ENCODE measurements at places on chromosomes 6 and 20. TPM values are rescaled to one million over a fixed set of nuclear protein-coding genes. Genes with fewer than 3 reads are reported as not detected.

GRCh38 chr6:126444659-126445273 lies 104.9 kb downstream of the CENPW start:
- no peak overlapping the region for H3K27ac ChIP-seq
- DNase-seq, result no peak
- H3K4me1 ChIP-seq, result no peaks in the 10 kb centered on the region
- H3K4me3 ChIP-seq, result no peak overlapping the region
- no peaks in the 10 kb centered on the region for H3K27me3 ChIP-seq

DNA sequence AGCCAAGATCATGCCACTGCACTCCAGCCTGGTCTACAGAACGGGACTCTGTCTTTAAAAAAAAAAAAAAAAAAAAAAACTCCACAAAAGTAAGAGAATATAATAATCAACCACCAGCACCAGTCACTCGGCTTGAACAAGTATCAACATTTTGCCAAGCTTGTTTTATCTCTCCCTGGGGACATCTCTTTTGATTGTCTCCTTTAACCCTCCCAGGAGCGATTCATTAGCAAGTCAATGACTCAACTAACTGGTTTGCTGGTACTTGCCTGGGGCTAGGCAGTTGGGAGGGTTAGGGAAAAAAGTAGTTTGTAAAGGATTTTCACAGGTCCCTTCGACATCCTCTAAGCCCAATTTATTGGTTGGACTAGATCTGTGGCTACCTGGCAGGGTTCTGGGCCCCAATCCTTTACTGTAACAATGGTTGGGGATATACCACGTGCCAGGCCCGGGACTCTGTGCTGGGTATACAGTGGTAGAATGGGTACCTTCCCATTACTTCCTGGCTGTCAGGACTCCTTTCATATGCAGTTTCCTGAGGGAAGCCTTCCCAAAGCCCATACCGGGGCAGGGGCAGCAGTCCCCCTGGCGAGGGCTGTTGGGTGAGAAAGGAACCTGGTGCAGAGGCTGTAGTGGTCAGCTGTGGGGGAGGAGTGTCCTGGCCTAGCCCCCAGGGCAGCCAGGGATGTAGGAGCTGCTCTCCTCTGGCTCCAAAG lies 12.2 kb downstream of the TGIF2 start:
- no peak for DNase-seq
- H3K27ac ChIP-seq, result no peak overlapping the region
- H3K27me3 ChIP-seq, result no peaks in the 10 kb centered on the region
- H3K4me1 ChIP-seq, result no peaks in the 10 kb centered on the region
- H3K4me3 ChIP-seq, result no peak overlapping the region

GRCh38 chr6:25232479-25232878 lies 46.7 kb upstream of the CARMIL1 start:
- H3K27ac ChIP-seq, result no peak overlapping the region
- no peaks in the 10 kb centered on the region for H3K4me1 ChIP-seq
- H3K4me3 ChIP-seq, result no peak overlapping the region
- H3K36me3 ChIP-seq, result no peaks in the 10 kb centered on the region

DNA sequence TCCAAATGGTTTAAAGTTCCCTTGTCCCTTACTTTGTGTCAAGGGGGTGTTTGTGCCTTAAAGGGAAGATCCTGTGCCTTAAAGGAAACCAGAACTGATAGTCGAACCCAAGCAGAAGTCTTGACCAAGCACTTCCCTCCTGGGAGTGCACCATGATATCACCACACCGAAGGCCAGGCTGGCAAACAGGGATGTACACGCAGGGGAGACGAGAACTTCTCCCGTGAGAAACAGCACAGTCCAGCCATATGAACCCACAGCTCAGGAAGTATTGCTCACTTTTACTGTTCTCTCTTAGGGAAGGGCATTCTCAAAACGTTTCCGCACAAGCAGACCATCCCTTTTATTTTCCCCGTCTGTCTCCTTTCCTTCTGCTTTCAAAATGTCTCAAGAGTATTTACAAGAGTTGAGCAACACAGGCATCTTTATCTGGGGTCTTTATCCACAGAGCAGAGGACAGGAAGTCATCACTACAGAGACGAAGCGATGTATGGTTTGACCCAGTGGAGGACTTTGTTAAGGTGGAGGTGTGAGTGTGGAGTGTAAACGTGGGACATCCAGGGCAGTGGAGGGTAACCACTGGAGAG lies 12.8 kb upstream of the SERPINB1 start:
- H3K27me3 ChIP-seq, result no peaks in the 10 kb centered on the region
- H3K27ac ChIP-seq, result peak overlapping the region; percentile 65
- DNase-seq, result no peak
- H3K36me3 ChIP-seq, result no peaks in the 10 kb centered on the region
- H3K4me1 ChIP-seq, result peaks cover 93% of the 10 kb centered on the region

GRCh38 chr6:67252663-67253062 lies 1382.4 kb upstream of the ADGRB3 start:
- H3K36me3 ChIP-seq, result no peaks in the 10 kb centered on the region
- H3K4me1 ChIP-seq, result no peaks in the 10 kb centered on the region
- DNase-seq, result no peak
- H3K27me3 ChIP-seq, result no peaks in the 10 kb centered on the region

DNA sequence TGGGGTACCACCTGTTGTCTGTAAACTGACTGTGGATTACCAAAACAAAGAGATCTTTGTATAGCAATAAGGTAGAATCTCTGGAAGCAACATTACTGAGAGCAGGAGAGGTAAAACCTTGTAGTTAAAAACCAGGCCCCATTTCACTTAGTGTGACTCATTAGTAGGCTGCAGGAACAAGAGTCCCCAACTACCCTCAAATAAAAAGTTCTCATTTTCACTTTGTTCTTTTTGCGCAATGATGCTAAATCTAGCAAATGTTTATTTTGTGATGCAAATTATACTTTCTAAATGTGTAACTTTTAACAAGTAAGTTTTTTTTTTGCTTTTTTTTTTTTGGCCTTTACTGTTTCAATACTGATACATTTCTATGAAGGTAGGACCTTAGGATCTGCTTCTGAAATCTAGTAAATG lies 67.1 kb downstream of the ESF1 start:
- no peak overlapping the region for H3K4me3 ChIP-seq
- no peaks in the 10 kb centered on the region for H3K27me3 ChIP-seq
- peaks cover 28% of the 10 kb centered on the region for H3K36me3 ChIP-seq

DNA sequence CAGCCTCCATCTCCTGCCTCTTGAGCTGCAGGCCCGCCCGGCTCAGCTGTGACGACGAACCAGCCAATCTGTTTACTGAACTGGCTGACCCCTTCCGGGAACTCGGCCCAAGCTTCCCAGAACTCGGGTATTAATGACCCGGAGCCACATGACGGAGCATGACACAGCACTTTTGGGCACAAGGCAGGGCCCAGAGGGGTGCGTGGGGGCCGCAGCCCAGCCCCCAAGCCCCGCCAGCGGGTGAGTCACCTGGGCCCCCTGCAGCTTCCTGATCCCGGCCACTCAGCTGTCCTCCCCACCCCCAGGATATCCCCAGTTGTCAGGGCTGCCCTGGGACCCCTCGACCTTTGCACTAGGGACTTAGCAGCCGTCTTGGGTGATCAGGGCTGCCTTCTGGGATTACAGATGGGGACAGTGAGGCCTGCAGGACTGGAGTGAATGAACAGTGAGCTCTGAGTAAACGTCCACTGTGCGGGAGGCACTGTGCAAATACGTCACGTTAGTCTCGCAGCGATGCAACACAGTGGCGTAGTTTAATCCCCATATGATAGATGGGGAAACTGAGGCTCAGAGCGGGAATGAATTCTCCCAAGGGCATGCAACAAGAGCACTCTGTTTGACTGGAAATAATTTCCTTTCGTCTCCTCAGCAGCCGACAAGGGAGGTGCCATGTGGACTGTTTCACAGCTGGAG lies 102.1 kb downstream of the CEBPB start:
- H3K36me3 ChIP-seq, result no peaks in the 10 kb centered on the region
- peak; percentile 97 for DNase-seq
- peak overlapping the region; percentile 77 for H3K27ac ChIP-seq
- peaks cover 70% of the 10 kb centered on the region for H3K4me1 ChIP-seq

DNA sequence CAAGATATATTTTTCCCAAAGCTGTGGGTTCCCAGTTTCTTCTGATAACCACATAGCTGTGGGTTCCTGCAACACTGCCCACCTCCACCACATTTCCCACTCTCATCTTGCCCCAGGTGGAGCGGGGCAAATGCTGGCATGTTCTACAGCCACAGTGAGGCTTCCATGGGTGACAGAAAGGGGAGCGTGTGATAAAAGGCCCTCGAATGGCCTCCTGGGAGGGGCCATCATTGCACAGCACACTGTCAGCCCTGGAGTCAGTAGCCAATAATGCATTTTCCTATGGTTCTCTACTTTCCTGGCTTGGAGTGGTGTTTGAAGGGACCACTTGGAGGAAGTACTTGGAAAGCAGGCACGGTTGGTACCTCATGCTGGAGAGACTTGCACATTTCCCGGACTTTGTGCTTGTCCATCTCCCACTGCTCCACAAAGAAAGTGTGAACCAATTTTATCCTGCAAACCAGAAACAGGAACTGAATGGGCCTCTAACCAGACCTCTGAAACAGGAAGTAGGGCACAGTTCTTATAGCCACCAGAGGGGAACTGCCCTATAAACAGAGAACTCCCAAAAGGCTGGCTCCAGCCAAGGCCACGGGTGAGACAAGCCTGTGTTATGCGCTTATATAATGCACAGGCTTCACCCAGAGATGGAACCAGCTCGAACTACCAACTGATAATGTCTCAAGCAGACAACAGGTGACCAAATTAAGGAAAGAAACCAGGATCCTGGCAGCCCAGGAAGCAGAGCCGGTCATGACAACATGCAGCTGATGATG lies 8.6 kb downstream of the MAP3K5 start:
- H3K27ac ChIP-seq, result no peak overlapping the region
- H3K4me1 ChIP-seq, result no peaks in the 10 kb centered on the region
- DNase-seq, result no peak
- H3K27me3 ChIP-seq, result no peaks in the 10 kb centered on the region
- H3K4me3 ChIP-seq, result no peak overlapping the region
- H3K36me3 ChIP-seq, result no peaks in the 10 kb centered on the region

DNA sequence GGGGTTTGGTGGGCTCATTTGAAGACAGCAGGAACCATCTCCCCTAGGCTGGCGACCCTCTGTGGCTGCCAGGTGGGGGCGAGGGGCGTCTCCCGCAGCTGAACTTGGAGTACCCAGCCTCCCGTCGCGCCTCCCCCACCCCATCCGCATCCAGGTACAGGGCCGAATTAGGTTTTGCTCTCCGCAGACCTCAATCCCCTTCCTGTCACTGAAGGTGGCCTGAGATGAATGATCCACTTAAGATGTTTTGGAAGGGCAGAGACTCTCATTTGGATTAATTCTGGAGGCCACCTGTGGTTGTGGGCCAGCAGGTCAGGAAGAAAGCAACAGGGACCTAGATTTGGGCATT lies 493 bp downstream of the CD83 start:
- DNase-seq, result no peak
- no peaks in the 10 kb centered on the region for H3K36me3 ChIP-seq
- no peaks in the 10 kb centered on the region for H3K27me3 ChIP-seq
- peak overlapping the region; percentile 81 for H3K4me3 ChIP-seq

- no peak for DNase-seq
- peaks cover 16% of the 10 kb centered on the region for H3K4me1 ChIP-seq
- H3K36me3 ChIP-seq, result no peaks in the 10 kb centered on the region
- no peak overlapping the region for H3K27ac ChIP-seq
Observed at GRCh38 chr20:46129955-46130481, 11.9 kb downstream of the CD40 start.

GRCh38 chr6:159201336-159201735 lies 32.1 kb downstream of the FNDC1 start:
- H3K4me3 ChIP-seq, result no peak overlapping the region
- H3K36me3 ChIP-seq, result no peaks in the 10 kb centered on the region
- DNase-seq, result no peak
- no peak overlapping the region for H3K27ac ChIP-seq

DNA sequence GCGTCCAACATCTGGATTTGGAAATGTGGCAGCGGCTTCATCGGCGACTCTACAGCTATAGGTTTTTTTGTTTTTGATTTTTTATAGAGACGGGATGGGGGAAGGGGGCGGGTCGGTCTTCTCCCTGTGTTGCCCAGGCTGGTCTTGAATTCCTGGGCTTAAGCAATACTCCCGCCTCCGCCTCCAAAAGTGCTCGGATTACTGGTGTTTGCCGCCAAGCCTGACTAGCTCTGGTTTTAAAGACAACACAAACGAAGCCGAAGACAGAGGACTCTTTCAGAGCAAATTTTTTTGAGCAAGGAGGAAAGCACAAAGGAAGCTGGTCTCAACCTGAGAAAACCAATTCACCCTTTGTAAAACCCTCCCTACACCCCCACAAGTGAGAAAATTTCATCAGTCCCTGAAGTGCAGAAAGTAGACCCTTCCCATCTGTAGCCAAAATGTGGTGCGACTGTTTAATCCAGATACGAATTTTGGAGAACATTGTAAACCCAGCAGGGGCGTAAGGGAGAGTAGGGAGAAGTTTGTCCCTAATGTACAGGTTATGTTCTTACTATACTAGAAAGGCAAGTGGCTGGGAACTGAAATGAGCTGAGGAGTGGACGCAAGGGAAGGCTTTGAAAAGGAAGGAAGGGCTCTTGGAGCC lies 185.9 kb downstream of the TRIM27 start:
- no peak overlapping the region for H3K27ac ChIP-seq
- H3K36me3 ChIP-seq, result no peaks in the 10 kb centered on the region
- H3K4me1 ChIP-seq, result peaks cover 40% of the 10 kb centered on the region
- peaks cover 55% of the 10 kb centered on the region for H3K27me3 ChIP-seq

- no peaks in the 10 kb centered on the region for H3K27me3 ChIP-seq
- peaks cover 24% of the 10 kb centered on the region for H3K4me1 ChIP-seq
- peak overlapping the region; percentile 45 for H3K27ac ChIP-seq
- H3K4me3 ChIP-seq, result 0 out of 2 replicates have a peak overlapping the region, but pooled peaks have one; percentile 9
Observed at GRCh38 chr6:141552463-141552862, 580.3 kb upstream of the GJE1 start.

DNA sequence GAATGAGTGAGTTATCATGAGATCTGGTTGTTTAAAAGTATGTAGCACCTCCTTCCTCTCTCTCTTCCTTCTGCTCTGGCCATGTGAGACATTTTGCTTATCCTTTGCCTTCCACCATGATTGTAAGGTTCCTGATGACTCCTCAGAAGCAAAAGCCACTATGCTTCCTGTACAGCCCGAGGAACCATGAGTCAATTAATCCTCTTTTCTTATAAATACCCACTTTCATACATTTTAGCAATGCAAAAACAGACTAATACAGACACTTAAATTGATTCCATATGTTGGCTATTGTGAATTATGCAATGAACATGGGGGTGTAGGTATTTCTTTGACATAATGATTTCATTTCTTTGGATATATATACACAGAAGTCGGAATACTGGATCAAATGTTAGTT lies 792.8 kb upstream of the EYS start:
- H3K27ac ChIP-seq, result no peak overlapping the region
- no peaks in the 10 kb centered on the region for H3K36me3 ChIP-seq
- no peak overlapping the region for H3K4me3 ChIP-seq
- no peaks in the 10 kb centered on the region for H3K4me1 ChIP-seq

DNA sequence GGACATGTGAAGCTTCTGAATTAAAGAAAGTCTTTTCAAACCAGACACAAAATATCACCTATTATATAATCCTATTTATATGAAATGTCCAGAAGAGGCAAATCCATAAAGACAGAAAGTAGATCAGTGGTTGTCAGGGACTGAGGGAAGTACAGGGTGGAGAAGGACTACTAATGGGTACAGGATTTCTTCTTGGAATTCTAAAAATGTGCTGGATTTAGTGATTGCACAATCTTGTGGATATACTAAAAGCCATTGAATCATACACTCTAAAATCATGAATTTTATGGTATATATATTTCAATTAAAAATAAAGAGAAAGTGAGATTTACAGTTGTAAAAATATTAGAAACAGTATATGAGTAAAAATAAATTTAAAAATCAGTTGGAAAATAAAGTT lies 18.7 kb upstream of the MC3R start:
- H3K36me3 ChIP-seq, result no peaks in the 10 kb centered on the region
- H3K27ac ChIP-seq, result no peak overlapping the region
- no peaks in the 10 kb centered on the region for H3K27me3 ChIP-seq
- no peak overlapping the region for H3K4me3 ChIP-seq
- no peak for DNase-seq

Gene RIMS4
- 0.07 TPM for total RNA-seq

Gene MYLK4
- 0.15 TPM for total RNA-seq

Gene IL17A
- total RNA-seq, result not detected

Gene CTAGE9
- not detected for total RNA-seq

Gene HEY2
- total RNA-seq, result 0.04 TPM

Gene ARMC2
- total RNA-seq, result 4.4 TPM

Measured in HepG2 (cell line).